ENCODE measurements at places on chromosomes 1 and 21.

- no peak for DNase-seq
These were observed 38.6 kb upstream of the CCDC190 start for GRCh38 chr1:162899422-162900146.

- no peak for DNase-seq
These were observed 144.3 kb downstream of the PLPPR5 start for GRCh38 chr1:98860329-98860728.

GRCh38 chr1:29123053-29123886 is 433 bp downstream of the TMEM200B start:
- no peak for DNase-seq

- no peak for DNase-seq
These were observed 35.3 kb downstream of the GDAP2 start for GRCh38 chr1:117894078-117894477.

DNA sequence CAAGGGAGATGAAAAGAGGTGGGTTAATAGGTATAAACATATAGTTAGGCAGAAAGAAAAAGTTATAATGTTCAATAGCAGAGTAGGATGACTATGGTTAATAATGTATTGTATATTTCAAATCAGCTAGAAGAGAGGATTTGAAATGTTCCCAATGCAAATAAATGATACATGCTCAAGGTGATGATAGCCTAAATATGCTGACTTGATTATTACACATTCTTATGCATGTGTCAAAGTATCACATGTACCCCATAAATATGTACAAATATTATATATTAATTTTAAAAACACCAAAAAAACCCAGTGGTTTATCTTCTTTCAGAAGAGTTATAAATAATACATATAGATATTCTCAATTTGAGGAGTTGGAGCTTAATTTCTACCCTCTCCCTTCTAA is 38.3 kb upstream of the ZSWIM5 start:
- no peak for DNase-seq

GRCh38 chr1:186089940-186090339 is 285.1 kb downstream of the TPR start:
- no peak for DNase-seq

- no peak for DNase-seq
These were observed 1.1 kb downstream of the TNFRSF4 start for GRCh38 chr1:1212780-1213344.

DNA sequence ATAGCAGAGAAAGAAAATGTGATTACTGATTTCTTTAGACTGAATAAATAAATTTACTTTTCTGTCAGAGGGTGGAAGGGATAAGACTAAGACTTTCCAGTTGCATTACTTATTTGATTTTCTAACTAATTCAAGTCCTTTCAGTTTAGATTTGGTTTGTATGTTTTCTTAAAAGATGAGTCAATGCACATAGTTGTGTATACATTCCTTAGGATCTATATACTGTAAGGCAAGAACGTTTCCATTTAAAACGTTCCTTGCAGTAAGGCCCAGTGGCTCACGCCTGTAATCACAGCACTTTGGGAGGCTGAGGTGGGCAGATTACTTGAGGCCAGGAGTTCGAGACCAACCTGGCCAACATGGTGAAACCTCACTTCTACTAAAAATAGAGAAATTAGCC is 14.5 kb upstream of the SERTAD4 start:
- no peak for DNase-seq

- no peak for DNase-seq
These were observed 3.0 kb downstream of the RASSF5 start for GRCh38 chr1:206510371-206510770.

DNA sequence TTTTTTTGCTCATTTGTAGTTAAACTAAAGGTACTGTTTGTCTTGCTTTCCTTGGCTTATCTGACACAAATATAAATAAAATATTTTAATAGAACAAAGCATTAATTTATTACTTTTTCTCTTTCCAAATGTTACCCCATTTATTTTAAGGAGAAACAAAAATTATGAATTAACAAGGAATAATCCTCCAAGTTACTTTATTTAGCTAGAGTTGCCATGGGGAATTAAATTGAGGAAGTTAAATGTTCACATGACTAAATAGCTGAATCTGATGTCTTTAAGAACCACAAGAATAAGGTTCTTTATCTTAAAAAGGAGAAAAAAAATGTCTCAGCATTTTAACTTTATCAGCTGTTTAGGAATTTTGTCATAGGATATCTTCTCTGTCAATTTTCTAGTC is 12.3 kb downstream of the ATG4C start:
- no peak for DNase-seq

GRCh38 chr1:89705901-89706699 is 73.2 kb downstream of the LRRC8C start:
- no peak for DNase-seq

DNA sequence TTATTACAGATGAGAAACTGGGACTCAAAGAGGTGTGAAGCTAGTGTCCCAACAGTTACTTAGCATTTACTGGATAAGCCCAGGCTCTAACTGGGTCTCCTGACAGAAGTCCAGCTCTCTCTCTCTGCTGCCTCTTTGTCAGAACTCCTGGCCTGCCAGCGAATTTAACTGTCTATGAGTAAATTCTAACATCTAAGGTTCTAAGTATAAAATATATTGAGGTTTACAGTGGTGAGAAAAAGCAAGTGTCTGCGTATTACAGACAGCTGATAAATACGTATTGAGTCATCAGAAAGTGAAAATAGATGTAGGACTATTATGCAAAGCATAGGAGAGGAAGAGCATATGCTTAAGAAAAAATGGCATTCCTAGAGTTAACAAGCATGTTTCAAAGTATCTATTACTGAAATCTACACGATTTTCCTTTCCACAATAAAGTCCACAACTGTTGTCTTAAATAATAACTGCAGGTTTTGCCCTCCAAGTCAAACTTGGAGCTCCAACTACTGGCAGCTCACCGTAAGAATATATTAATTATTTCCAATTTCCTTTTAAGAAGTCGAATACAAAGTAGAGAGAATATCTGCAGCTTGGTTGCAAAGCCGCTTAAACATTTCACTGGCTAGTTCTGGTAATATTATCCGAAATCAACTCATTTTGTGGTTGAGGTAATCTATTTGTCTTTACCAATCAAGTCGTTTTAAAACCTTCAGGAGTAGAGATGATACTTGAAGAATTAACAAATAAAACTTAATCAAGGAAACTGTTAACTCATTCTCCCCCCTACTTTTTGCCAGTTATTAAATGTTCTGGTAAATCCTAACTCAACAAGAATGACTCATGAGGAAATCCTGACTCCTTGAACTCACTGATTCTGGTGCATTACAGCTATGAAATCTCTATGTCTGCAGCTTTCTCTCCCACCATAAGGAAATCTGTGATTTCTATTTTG is 1.4 kb upstream of the RGS2 start:
- no peak for DNase-seq

DNA sequence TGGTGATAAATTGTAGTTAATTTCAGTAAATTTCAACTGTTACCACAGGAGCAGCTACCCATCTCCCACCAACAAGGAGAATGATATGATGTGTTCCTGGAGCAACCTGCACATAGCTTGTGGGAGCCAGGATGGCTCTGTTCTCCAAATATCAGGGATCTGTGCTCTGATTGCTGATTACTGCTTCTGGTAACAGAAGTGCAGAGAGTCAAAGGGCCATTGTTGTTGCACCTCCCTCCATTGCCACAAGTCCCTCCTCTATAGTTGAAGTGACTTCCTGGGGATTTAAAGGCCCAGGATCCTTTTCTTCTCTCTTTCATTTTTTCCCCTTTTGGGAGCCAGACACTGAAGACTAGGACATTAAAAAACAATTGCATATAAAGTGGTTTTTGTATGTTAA is 51.6 kb upstream of the HPDL start:
- no peak for DNase-seq

GRCh38 chr1:62285440-62285839 is 33.8 kb downstream of the KANK4 start:
- no peak for DNase-seq

GRCh38 chr1:175602026-175602585 is 141.3 kb downstream of the TNR start:
- DNase-seq: no peak

DNA sequence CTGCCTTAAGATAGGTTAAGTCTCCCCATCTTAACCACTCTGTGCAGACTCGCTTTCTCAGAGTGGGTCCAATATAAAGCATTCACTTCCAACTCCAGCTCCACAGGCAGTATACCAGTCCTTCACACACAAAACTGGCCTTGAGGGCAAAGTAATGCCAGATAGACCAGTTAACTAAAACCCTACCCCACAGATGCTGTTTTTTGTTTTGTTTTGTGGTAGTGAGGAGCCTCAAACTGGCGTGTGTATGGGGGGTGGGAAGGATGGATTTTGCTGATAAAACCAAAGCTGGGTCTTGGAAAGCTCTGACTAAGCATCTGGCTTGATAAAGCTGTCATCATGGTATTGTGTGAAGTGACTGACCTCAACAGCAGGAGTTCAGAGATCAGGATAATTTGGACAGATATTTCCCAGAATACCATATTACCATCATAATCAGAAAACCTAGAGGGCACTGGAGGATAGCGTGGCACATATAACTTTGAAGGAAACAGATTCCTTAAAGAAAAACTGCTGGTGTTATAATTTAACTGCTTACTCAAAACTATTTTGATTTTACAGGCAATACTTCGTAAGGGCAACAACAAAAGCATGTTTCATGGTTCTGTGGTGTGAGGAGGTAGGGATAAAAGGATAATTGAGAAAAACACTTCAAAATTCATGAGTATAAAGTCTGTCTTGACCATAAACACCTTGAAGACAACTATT is 29.6 kb upstream of the CPLANE2 start:
- DNase-seq: no peak

DNA sequence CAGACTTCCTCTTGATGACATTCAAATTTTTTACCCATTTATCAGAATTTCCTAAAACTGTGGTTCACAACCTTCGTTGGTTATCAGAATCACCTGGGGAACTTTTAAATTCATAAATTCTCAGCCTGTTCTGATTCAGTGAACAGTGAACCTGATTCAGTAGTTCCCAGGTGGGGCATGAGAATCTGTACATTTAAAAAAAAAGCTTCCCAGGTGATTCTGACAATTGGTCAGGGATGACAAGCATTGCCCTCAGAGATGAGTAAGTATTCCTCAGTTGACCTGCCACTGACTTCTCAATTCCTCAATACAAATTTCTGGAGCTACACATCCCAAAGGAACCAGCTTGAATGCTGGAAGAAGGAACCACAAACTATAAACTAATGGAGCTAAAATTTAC is 23.5 kb upstream of the CR2 start:
- DNase-seq: no peak

DNA sequence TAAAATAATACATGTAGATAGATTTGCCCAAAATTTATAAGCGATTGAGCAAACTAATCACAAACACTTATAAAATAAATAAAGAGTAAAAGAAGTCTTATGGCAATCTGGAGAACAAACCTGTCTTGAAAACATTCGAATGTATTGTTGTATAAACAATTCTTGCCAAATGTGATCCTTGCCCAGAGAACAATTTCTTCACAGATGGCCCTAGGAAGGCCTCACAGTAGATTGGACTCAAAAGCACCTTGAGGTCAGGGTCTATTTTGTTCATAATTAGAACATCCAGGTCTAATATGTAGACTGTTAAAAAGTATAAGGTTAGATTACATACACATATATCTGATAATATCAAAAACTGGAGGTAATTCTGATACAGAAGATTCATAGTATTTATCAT is 202.4 kb downstream of the KCNT2 start:
- DNase-seq: no peak

DNA sequence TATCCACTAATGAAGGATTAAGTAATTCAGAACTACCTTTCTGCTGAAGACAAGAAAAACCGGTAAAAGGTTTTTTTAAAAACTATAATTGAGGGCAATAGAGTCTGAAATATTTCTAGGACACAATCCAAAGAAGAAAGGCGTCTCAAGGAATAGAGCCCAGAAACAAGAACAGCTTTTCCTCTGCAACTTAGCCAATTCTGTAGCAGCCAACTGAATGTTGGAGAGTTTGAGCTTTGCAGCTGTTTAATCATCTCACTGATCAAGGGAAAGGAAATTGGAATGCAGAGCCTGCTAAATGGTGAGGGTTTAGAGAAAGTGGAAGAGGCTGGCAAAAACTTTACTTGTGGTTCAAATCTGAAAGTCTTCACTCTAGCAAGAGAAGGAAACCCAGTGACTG is 818.9 kb downstream of the KCNT2 start:
- DNase-seq: no peak

DNA sequence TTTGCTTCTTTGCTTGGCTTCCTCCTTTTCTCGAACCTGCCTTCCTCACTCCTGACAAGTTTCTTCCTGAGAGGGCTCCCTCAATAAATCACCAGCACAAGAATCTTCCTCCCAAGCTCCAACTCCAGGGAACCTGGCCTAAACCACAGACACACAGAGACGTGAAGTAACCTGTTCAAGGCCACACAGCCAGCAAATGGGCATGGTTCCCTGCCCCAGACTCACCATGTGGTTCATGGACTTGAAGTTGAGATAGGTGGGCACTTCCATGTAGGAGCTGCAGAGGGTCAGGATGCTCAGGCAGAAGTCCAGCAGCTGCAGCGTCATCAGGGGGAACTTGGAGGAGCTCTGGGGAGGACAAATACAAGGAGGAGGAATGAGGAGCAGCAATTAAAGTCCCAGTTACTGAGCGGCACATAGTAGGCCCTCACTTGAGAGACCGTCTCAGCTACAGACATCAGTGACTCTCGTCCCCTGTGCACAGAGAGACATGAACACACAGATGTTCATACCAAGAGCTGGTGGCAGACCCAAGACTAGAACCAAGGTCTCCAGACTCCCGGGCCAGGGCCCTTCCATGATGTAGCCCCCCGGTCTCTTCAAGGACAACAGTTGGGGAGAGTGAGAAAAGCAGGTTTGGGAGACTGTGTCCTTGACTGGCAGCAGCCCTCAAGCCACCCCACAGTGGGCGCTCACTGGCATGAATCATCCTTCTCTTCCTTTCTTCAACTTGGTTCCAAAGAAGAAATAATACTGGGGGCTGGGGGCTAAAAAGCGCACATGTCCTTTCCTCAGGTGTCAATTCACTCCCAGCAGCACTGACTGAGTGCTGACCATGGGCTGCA is 15.6 kb upstream of the MATN1 start:
- no peak for DNase-seq
